ENCODE measurements at places on chromosomes 2 and 18.

DNA sequence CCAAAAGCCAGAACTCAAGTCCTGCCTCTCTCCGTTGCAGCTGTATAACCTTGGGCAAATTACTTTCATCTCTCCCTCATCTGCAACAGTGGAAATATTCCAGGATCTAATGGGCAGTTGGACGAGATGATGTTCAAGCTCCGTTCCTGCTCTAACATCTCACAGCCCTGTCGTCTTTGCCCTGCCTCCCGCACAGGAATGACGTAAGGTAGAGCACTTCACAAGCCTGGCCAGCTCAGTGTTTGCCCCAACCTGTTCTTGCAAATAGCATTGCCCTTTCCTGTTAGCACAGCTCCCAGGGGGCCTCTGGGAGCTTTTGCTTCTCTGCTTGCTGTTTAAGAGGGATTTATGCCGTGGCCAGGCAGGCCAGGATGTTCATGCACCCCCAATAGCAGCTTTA lies 107.9 kb downstream of the KLHL29 start:
- DNase-seq: peak; percentile 84

DNA sequence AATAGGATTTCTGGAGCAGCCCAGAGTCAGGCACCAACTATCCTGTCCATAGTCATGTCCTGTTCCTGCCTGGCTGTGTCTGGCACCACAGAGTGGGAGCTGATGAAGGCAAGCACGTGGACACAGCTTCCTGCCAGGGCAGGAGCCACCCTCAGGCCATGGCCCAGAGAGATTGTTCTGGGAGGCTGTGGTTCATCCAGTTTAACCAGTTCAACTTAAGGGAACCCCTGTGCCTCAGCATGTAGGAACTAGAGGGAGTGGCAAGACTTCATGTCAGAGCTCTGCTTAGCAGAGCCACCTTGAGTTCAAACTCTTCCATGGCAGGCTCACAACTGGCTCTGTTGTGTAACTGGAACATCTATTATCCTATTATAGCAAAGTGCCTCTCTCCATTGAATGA lies 73.2 kb upstream of the NCKAP5 start:
- DNase-seq: no peak

DNA sequence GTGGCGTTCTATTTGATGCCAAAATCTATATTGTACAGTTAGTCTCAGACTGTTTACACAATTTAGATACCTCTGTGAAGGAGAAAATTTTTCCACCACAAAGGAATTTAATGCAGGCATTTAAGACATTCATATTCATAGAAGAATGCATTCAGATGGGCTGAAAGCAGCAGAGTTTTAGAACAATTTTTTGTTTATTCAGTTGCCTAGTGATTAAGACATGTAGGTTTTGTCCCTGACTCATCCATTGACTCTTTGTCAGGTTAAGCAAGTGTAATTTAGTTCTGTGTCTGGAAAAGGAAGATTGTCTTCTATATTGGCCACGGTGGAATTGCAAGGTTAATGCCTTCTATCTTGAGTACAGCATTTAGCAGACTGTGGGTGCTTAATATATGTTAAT lies 515.0 kb downstream of the PARD3B start:
- no peak for DNase-seq

GRCh38 chr2:102253140-102253752 lies 58.1 kb upstream of the IL1RL1 start:
- no peak for DNase-seq

- no peak for DNase-seq
Measured at GRCh38 chr2:121865914-121866313, 110.5 kb downstream of the TSN start.

- DNase-seq: no peak
Measured at GRCh38 chr18:45777393-45777792, 48.1 kb upstream of the SIGLEC15 start.

DNA sequence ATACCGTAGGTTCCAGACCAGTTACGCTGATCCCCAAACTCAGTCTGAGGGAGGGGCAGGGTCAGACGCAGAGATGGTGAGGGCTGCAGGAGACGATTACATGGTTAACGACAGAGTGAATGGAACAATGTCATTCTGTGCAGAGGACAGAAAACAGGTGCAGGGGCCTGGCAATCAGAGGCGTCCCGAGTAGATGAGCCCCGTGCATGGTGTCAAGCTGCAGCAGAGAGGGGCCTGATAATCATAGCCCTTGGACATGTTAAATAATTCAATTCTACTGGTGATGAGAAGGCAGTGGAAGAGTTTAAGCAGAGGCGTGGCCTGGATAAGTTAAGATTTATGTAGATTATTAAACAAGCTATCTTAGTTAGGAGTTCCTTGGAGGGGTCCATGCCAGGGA lies 178.6 kb downstream of the MYT1L start:
- no peak for DNase-seq

DNA sequence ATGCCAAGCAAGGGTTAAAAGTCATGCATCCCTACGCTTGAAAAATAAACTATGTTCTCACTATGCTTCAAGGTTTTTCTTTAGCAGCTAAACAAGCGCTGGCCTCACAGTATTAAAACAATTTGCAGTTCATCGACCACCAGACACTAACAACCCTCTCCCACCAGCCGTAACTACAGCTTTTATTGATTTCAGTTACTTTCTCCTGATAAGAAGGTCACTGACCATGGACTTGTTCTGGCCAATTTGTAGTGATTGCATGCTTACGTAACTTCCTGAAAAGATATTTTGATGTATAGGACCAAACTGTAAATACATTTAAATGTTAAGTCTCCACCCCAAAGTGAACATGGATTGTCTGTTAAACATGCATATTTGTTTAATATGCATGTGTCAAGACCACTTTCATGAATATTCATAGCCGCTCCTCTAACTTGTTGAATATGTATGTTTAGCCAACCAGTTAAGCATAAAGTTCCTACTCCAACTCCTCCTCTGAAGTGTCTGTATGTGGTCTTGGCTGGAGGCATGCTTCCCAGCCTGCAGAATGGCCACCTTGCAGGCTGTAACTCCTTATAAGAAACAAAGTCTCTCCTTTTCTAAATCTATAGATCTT lies 1.7 kb upstream of the THOC1 start:
- no peak for DNase-seq

DNA sequence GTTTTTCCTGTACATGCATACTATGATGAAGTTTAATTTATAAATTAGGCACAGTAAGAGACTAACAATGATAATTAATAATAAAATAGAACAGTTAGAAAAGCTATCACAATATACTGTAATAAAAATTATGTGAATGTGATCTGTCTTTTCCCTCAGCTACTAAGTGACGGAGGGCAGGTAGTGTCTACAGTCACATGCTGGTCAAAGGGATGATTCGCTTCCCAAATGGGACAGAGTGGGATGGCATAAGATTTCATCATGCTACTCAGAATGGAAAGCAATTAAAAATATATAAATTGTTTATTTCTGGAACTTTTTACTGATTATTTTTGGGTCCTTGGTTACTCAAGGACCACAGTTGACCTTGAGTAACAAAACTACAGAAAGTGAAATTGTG lies 71.5 kb downstream of the DAW1 start:
- DNase-seq: no peak

DNA sequence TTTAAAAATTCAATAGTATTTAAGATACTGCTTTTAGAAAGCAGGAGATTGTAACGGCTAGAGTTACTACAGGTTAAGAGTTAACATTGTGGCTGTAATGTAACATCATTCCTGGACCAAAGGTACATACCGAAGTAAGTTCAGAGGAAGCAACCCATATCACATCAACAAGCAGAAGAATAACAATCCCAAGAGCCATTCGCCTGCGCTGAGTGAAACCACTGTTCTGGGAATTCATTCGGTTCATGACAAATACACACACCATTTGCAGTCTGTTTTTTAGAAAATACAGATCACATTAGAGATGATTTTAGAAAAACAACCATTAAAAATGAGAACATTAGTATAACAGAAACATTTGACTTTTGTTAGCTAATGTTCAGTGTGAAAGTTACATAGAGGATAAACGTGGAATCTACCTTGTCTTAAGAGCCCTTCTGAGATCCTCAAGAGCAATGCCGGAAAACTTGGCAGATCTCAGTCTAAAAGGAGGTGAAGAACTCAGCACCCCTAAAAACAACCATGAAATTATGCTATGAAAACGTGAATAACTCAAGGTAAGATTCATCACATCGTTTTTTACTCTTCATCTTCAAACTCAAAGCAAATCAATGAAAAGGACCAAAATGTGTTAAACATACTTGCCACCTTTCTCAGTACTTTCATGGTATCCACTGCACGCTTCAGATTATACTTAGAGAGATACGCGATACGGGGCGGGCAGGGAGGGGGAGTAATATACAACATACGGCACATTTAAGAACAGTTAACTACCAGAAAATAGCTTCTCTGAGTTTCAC lies 1.2 kb downstream of the SLC35F5 start:
- no peak for DNase-seq

DNA sequence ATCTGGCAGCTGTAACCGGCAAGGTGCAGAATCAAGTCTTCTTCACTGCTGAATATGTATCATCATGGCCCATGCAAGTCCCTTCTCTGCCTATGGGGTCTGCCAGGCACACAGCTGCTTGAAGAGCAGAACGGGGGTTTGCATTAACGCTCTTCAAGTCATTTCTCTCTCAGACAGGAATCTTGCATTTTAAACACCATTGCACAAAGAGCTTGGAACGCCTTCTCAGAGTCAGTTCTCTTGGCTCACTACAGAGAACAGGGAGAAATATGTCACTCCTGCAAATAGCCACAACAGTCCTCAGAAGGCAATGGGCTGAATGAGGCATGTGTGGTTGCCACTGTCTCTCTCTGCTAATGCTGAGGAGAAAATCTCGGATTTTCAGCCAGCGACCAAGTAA lies 2173.5 kb upstream of the PIK3C3 start:
- DNase-seq: no peak

GRCh38 chr2:157938556-157938955 lies 62.4 kb upstream of the ACVR1 start:
- DNase-seq: no peak

DNA sequence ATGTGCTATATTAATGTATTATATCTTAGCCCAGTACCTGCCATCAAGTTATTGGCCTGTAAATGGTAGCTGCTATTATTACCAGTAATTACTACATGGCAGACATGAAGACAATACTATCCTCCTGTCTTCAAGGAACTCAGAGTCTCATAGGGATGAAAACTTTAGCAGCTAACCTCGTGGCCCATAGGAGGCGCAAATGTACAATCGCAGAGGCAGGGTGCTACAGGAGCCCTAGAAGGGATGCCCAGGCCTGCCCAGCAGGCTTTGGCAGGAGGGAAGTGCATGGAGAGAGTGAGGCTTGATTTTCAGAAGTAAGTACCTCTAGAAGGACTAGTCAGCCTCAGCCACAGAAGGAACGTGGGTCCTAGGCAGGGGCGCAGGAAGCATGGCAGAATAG lies 44.7 kb upstream of the KIDINS220 start:
- no peak for DNase-seq

GRCh38 chr2:241739651-241740050 lies 5.2 kb downstream of the D2HGDH start:
- no peak for DNase-seq

DNA sequence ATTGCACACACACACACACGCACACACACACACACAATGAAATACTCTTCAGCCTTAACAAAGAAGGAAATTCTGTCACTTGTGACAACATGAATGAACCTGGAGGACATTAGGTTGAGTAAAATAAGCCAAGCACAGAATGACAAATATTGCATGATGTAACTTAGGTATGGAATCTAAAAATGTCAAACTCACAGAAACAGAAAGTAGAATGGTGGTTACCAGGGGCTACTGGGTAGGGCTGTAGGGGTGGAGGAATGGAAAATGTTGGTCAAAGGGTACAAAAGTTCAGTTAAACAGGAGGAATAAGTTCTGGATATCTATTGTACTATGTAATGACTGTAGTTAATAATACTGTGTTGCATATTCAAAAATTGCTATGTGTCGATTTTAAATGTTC lies 29.5 kb downstream of the SCN2A start:
- DNase-seq: no peak

DNA sequence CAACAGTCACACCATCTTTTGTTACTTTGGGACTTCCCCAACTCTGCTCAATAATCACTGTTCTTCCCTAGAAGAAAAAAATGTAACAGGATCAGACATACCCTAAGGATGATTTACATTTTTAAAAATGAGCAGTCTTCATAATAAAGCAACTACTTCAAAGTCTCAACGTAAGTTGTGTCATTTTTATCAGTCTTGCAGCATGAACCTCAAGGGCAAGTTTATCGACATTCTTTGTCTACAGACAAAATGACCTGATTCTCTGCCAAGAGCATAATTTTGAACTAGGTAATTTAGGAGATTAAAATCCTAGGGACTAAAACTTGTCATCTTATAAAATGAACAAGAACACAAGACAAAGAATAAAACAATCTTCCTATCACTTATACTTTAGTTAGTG lies 2.3 kb downstream of the HSPD1 start:
- DNase-seq: no peak

GRCh38 chr2:105400138-105400540 lies 1.3 kb upstream of the FHL2 start:
- DNase-seq: no peak

DNA sequence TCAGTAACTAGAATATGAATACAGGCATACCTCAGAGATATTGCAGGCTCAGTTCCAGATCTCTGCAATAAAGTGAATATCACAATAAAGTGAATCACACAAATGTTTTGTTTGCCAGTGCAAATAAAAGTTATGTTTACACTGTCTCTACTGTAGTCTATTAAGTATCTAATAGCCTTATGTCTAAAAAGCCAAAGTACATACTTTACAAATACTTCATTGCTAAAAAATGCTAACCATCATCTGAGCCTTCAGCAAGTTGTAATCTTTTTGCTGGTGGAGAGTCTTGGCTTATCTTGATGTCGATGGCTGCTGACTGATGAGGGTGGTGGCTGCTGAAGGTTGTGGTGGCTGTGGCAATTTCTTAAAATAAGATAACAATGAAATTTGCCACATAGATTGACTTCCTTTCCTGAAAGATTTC lies 159.4 kb downstream of the MYO1B start:
- DNase-seq: no peak

DNA sequence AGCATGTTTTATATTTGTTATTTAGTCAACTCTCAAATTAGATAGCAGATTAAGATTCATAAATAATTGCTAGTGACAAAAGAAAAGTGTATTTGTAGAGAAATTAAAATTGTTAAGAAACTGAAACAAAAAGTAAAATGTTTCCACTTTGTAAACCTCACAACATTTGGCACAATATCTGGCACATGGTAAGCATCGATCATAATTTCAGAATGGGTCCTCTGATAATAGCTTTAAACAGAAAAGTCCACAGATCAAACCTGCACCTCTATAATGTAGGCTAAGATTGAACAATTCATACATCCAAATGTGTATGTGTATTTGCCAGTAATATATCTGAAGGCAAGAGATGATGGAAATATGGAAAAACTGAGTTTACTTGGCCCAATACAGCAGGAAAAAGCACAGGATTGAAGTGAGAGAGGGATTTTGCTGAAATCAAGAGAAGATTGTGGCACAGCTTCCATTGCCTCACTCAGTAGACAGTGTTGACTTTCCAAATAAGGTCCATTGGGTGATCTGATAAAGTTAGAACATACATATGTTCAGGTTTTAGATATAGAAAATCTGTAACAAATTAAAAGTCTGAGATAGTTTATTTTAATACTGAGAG lies 39.4 kb downstream of the COBLL1 start:
- DNase-seq: no peak

- DNase-seq: no peak
Measured at GRCh38 chr2:239636808-239637207, 236.0 kb upstream of the HDAC4 start.

GRCh38 chr18:62663731-62664336 lies 51.5 kb upstream of the PHLPP1 start:
- DNase-seq: peak; percentile 17

GRCh38 chr2:180115675-180116074 lies 108.6 kb upstream of the CWC22 start:
- no peak for DNase-seq

GRCh38 chr2:74515981-74516633 lies 1.9 kb downstream of the TLX2 start:
- DNase-seq: no peak
